ENCODE measurements at places on chromosomes 6 and 20.

- DNase-seq = no peak
Observed at GRCh38 chr6:66291905-66292304, 584.9 kb upstream of the EYS start.

GRCh38 chr6:66499851-66500250, 792.8 kb upstream of the EYS start:
- no peak for DNase-seq

- DNase-seq = no peak
Observed at GRCh38 chr6:134347885-134348805, 30.2 kb upstream of the SGK1 start.

- no peak for DNase-seq
Observed at GRCh38 chr20:504632-505075, 38.9 kb downstream of the CSNK2A1 start.

DNA sequence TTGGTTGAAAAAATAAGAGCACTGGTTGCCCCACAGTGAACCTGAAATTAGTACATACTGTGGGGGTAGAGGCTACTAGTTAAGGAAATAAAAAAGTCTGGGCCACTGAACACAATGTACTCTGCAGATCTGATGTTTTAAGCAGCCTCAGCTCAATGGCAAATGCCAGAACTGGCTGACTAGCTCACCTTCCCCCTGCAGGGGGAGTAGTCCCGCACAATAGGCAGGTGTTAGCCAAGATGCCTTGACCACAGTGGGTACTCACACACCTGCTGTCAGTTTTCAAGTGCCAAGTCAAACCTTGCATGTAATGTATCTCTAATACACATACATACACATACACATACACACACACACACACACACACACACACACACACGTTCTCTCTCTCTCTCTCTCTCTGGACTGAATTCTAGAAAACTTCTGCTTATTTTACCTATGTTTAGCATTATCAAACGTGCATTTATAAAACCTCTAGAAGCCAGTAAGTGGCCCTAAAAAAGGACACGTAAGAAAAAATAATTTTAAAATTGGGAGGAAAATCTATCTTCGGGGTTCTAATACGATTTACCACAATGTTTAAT, 36.1 kb downstream of the GMDS start:
- DNase-seq = no peak

- DNase-seq = no peak
Observed at GRCh38 chr6:161079566-161080262, 88.1 kb downstream of the MAP3K4 start.

DNA sequence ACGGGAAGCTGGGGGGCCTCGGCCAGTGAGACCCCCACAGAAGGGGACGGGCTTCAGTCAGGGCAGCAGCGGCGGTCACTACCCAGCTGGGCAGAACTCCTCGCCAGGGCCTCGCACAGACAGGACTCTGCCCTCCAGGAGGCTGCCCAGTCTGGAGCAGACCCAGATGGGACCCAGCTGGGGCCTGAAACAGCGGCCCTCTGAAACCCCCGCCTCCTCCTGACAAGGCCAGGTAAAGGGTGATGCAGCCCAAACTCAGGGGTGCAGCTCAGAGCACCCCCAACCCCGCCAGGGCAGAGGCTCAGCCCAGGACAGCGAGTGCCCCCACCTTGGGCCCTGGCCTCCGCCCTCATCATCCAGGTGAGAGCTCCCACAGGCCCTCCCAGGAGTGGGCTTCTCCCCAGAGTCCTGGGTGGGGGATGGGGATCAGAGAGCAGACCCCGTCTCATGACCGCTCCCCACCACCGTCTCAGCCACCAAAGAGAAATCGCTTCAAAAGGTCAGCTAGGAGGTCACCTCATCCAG, 2.2 kb downstream of the EEF1A2 start:
- no peak for DNase-seq

DNA sequence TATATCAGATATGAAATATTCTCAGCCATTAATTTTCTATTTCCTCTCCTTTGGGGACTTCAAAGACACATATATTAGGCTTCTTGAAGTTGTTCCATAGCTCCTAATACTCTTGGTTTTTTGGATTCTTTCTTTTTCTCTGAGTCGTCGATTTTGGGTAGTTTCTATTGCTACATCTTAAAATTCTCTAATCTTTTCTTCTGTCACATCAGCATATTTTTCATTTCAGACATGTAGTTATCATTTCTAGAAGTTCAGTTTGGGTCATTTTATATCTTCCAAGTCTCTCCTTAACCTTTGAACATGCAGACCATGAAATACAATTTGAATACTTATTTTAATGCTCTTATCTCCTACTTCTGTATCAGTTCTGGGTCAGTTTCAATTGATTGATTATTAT, 38.9 kb upstream of the SCRT2 start:
- no peak for DNase-seq

All from omental fat pad (tissue), 4 donors.